ENCODE measurements at places on chromosomes 1 and 21.

DNA sequence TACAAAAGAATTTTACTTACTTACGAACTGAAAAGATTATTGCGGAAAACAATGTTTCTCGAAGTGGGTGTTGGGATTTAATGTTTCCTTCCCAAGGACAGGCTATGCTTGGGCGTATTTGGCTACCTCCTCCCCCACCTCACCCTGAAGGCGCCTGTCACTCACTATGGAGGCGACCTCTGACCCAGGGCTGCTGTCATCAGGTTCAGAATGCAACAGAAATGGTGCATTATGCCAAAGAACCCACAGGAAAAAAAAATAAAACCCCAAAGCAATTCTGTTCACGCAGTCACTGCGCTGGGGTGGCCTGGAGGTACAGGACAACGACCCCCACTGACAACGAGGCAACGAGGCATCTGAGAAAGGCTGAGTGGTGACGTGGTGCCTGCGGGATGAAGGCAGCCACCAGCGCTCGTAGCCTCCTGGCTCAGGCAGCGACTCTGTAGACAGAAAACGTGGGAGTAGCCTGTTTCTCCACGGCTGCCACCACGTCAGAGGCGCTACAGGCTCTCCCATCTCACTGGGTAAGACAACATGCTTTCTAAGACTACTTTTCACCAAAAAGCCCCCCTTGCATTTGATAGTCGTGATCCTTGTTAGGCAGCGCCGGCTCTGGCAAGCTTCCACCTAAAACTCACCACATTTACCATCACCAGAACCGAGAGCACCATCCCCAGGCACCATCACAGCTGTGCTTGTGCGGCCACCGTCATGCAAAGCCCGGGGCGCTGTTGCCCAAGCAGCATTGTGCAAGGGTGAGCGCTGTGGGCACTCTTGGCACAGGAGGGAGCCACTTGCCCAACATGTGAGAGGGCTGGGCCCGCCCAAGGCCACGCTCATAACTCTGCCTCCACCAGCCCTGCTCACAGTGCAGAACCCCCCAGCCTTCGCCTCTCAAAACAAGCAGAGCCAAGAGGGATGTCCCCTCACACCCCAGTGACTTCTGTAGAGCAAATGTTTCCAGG lies 14.3 kb downstream of the NADK start:
- no peak for DNase-seq

GRCh38 chr1:220203816-220204215 lies 68.4 kb downstream of the RAB3GAP2 start:
- no peak for DNase-seq

GRCh38 chr1:221840511-221841243 lies 98.8 kb upstream of the DUSP10 start:
- no peak for DNase-seq

GRCh38 chr1:55535724-55536544 lies 320.8 kb upstream of the USP24 start:
- DNase-seq = no peak

DNA sequence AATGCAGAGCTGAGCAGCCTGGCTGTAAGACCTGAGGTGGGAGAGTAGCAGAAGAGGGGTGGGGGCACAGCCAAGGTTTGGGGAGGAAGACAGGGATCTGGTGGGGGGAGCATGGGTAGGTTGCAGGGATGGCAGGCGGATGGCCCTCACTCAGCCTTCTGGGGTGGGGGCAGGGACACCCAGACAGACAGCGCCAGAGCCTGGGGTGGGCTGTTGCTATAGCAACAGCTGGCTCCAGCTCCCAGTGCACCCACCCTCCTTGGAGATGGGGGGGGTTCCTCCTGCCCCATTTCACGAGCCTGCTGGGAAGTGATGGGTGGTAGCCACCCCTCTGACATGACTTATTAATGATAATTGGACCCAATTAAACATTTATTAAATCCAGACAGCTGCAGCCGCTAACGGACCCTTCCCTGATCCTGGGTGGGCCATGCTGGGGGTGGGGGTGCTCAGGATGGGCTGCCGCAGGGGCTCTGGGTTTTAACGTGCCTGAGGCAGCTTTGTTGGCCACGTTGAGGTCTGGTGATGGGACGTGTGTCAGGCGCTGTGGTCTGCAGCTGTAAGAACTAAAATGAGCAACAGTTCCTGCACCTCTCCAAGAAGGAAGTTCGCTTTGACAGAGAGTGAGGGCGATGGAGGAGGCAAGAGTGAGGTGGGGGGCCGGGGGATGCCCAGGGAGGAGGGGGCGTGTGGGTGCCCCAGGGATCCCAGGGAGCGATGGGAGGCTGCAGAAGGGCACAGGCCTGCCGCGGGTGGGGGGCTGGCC lies 19.4 kb downstream of the AGRN start:
- DNase-seq = no peak

DNA sequence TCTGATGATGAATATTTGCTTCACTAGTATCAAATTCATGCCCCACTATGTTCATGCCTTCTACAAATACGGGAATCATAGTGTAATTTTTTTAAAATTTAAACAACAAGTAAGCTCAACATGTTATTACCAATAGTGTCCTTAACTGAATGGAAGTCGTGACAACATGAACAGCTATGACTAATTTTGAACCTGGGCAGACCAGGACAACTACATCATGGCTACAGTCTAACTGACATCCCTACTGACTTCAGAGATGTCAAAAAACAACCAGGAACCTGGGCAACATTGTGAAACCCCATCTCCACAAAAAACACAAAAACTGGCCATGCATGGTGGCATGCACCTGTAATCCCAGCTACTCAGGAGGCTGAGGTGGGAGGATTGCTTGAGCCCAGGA lies 33.5 kb upstream of the RAP1A start:
- DNase-seq = no peak

- DNase-seq = peak; percentile 41
Observed at GRCh38 chr1:61782771-61783170, 40.5 kb downstream of the PATJ start.

DNA sequence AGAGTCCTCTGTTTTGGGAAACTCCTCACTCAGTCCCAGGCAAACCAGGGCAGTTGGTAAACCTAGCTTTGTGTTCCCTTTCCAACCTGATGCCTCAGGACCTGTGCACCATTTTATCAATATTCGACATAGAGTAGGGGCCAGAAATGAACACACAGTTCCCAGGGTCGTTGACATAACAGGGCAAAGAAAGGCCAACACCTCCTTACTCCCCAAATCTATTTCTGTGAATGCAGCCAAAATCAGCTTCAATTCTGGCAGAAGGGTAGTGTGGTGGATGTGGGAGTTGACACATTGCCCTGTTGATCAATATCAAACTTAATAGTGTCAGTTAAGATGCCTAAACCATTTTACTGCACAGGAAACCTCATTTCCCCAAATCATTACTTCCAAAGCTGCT lies 104.6 kb upstream of the SPATA6 start:
- DNase-seq = no peak

- DNase-seq = no peak
Observed at GRCh38 chr1:213281640-213282301, 230.7 kb downstream of the RPS6KC1 start.

- DNase-seq = no peak
Observed at GRCh38 chr1:3778590-3779264, 6.2 kb downstream of the SMIM1 start.

DNA sequence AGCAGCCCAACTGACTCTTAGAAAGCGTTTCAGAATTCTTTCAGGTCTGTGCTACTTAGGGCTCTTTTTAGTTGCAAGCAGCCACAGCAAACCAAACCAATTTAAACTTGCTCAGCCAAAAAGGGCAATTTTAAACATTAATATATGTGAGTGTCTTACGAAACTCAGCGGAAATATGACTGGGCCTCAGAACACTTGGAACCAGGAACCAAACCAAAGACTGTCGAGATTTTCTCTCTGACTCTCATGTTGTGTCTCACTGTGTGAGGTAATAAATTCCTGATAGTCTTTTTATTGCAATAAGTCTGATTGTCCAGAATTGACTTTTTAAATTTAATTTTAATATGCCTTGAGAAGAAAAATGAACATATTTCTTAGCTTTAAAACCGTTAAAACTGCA lies 122.3 kb downstream of the SYF2 start:
- no peak for DNase-seq

- no peak for DNase-seq
Observed at GRCh38 chr1:226461087-226461486, 53.2 kb upstream of the PARP1 start.

- no peak for DNase-seq
Observed at GRCh38 chr1:206455666-206456344, 14.5 kb upstream of the IKBKE start.

- DNase-seq = no peak
Observed at GRCh38 chr1:191306916-191307315, 829.3 kb upstream of the BRINP3 start.

- no peak for DNase-seq
Observed at GRCh38 chr1:48940962-48941732, 164.5 kb upstream of the BEND5 start.

GRCh38 chr1:147821883-147822282 lies 61.5 kb upstream of the GJA5 start:
- DNase-seq = no peak

DNA sequence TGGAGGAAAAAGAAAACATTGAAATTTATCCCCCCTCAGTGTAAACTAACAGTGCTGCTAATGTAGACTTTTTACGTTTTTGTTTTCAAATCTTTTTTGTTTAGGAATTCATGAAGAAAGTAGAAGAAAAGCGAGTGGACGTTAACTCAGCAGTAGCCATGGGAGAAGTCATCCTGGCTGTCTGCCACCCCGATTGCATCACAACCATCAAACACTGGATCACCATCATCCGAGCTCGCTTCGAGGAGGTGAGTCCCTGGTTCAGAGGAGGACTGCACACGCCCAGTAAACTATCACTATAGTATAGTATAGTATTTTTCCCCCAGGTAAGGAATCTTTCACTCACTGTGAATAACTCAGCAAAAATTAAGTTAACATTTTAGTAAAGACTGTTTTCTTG lies 37.8 kb upstream of the BMP8A start:
- DNase-seq = no peak

- DNase-seq = no peak
Observed at GRCh38 chr1:116916533-116917445, 7.1 kb downstream of the PTGFRN start.
